ENCODE measurements at places on chromosomes 3 and 15.

- no peak for DNase-seq
These were observed 35.4 kb upstream of the ARL8B start for GRCh38 chr3:5086708-5087107.

DNA sequence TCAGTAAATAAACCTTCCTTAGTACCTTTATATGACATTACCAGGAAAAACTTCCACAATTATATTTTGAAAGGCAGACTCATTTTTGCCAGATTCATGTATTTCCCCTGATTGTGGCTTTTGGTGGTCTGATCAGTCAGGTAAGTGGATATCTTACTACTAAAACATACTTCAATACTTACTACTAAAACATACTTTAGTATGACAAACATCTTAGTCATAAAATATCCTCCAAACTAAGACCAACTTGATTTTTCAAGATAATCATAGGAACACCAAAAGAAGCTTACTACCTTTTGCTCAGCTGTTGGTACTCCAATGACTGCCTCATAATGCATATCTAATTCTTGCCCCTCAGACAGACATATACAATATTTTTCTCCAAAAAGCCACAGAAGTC lies 9.3 kb downstream of the TJP1 start:
- DNase-seq, result no peak

- DNase-seq, result no peak
These were observed 112.5 kb downstream of the ADAMTS9 start for GRCh38 chr3:64575211-64575844.

DNA sequence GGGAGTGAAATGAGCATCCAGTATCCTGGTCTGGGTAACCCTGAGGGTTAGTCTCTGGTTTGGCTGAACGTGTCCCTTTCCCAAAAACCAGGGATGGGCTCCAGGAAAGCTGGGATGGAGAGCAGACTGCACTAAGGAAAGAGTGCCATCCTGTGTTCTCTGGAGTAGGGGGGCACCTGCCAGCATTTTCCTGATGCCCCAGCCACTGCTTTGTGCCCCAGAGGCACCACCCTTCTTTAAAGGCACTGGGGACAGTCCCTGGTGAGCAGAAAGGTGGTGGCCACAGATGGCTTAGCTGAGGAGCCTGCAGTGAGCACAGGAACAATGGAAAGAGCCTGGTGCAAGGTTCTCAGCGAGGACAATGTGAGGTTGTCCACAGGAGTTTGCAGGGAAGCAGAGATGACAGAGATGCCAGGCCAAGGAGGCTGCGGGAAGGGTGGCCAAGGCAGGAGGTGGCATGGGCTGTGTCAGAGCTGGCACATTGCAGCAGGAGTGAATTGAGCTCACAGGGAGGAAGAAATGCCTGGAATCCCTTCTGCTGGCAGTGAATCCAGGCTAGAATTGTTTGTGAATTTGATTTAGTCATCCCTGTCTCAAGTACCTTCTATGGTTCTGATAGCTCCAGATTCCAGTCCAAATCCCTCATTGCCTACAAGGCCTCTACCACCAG lies 39.9 kb downstream of the AMOTL2 start:
- no peak for DNase-seq

DNA sequence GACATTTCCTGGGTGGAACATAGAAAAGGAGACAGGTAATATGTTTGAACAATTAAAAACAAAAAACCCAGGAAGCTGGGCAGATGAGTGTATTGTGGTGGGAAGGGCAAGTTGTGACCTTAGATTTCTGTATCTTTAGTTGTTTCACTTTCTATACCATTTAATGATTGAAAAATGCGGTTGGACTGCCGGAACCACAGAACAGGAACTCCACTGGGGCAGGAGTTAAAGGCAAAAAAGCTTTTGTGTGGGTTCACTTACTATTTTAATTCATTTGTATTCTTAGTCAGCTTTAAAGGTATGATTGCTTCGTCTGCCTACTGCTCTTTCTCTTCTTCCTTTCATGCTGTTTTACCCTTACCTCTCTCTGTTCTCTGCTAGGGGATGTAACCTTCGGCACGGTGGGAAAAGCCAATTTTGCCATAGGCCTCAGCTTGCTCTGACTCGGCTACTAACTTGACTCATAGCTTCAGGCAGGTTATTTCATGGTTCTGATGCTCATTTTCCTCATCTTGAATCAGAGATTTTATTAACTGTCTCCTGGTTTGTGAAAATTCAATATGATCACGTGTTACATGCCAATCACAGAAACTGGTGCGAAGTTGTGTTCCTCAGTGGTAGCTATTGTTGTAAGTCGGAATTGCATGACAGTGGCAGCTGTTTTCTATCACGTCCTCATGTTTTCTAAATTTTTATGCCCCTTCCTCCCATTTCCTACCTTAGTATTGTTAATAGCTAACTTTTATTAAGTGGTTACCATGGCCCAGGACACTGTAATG lies 1.6 kb upstream of the MCTP2 start:
- DNase-seq, result no peak

DNA sequence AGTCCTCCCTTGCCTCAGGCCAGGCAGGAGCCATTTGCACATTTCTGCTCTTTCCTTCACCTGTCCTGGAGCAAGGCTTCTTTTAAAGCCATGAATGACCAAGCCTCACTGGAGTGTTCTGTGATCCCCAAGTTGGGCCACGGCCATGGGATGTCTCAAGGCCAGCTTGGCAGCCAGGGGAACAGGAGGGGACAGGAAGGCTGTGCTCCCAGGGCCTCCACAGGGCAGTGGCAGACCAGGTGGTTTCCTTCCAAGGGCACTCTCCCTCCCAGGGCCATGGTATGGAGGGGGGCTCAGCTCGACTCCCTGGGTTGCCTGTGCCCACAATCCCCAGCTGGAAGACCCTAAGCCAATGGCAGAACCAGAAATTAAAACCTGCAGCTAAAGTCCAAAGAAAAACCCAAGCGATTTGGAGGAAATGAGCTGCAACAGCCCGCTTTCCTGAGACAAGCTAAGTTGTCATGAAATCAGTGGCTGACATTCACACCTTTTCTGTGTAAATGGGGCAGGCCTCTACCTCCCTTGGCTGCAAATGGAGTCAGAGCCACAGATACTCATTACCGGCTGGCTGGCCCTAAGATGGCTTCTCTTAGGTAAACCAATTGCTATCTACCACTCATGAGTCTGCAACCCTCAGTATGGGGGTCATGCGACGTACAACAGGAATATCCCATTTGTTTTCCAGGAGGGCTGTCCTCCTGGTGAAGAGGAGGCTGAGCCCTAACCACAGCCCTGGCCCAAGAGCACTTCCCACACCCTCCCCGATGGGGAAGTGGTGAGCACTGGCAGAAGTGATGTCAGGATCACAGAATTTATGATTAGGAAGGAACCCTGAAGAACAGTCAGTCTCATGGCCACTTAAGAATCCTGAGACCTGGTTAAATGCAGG lies 83.3 kb downstream of the SNRK start:
- DNase-seq, result no peak

DNA sequence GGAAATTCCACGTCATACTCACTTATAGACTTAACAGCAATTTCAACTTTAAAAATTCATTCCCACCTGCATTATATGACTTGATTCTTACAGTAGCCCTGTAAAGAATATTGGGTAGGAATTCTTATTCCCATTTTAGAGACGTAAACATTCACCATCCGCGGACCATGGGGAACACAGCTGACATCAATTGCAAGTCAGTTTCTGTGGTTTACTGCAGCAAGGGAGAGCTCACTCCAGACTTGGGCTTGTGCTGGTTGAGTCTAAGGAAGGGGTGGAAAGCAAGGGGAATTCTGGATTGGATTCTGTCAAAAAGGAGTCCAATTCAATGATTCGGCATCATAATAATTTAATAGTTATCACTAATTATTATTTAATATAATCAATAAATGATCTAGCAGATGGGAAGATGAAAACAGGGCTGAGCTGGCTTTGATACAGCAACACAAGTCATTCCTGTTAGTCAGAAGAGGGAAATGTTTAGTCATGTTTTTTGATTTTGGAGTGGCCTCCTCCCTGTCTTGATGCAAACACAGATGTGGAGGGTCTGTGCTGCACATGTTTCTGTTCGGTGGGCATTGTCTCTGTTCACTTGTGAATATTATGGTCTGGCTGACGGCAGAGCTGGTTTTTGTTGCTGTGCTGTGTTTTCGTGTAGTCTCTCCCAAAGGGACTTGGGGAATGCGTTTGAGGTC lies 9.7 kb downstream of the LIPC start:
- DNase-seq, result peak; percentile 57

GRCh38 chr3:59262076-59262498 lies 212.3 kb upstream of the CFAP20DC start:
- no peak for DNase-seq

DNA sequence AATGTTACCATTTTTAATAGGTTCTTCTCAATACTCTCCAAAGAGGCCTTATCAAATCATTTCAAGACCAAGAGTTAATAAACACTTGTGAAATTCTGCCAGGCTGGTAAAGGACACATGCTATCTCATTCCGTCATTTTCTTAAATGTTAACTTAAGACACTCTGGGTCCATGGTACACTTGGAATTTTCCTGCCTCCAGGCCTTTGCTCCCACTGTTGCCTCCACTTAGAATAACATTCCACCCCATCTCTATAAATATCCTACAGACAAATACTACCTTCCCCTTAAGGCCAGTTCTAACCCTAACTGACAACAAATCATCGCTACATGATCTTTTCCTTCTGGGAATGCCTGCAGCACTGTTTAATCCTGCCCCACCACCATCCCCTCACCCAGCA lies 24.1 kb downstream of the MAGI1 start:
- no peak for DNase-seq

GRCh38 chr3:5035692-5036391 lies 56.6 kb downstream of the BHLHE40 start:
- DNase-seq, result no peak

DNA sequence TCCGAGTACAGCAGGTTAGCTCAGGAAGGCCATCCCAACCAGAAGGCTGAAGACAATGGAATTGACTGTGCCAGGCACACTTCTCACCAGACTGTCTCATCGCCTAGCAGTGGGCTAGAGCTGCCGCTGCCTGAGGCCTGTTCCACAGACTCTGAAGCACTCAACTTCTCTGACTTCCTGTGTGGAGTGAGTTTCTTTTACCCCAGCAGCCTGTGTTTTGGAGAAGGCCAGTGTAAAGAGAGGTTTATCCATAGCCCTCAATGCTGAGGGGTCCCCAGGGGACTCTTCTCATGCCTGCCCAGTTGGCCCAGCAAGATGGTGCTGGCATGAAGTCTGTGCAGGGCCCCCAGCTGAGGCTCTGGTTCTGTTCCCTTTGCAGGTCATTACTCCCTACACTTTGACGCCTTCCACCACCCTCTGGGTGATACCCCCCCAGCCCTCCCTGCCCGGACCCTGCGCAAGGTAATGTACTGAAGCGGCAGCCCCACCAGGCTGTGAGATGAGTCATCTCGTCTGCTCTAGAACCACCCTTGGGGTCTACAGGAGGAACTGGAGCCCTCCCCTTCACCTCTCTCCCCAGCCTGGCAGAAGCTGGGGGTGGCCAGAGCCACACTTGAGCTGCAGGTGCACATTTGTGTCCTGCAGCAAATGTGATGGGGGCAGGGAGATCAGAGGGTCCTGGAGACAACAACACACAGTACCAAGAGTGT lies 5.2 kb upstream of the MANF start:
- DNase-seq, result no peak

DNA sequence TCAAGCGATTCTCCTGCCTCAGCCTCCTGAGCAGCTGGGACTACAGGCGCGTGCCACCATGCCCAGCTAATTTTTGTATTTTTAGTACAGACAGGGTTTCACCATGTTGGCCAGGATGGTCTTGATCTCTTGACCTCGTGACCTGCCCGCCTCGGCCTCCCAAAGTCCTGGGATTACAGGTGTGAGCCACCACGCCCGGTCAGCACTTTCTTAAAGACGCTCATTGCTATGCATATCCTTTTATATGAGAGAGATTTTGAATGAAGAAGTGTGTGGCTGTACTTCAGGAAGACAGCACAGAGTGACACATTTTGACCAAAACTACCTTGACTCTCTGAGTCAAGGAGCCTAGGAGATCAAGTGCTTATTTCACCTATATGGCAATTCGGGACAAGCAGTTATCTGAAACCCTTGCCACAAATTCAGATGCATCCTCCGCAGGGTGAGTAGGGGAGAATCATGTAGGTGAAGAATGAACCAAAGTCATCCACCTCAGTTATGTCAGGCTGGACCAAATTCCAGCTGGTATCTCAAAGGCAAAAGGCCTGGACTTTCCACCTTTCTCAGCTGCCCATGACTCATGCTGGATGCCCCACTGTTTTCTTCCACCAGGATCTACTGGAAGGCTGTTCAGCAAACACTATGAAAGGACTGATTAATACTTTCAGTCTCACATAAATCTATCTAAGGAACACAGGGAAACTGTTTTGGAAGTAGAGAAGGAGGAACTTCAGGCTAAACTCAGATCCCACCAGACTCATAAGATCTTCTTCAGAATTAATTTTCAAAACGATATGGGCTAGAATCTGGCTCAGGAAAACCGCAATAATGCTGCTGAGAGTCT lies 31.9 kb downstream of the SUSD5 start:
- DNase-seq, result no peak

GRCh38 chr3:161100994-161101393 lies 4.2 kb downstream of the B3GALNT1 start:
- DNase-seq, result no peak
